LHCN-M2 (cell line): ENCODE measurements at places on chromosomes 2 and 18. TPM values are rescaled to one million over a fixed set of nuclear protein-coding genes. Genes with fewer than 3 reads are reported as not detected.

GRCh38 chr2:218852911-218853667, 6.5 kb upstream of the WNT6 start:
- peak; percentile 41 for DNase-seq

- no peak for DNase-seq
Measured at GRCh38 chr2:198351647-198352046, 547.3 kb downstream of the PLCL1 start.

- no peak for DNase-seq
Measured at GRCh38 chr18:54192415-54192814, 32.1 kb downstream of the MBD2 start.

Gene THUMPD2
- 10.5 and 14.0 TPM in 2 replicates for total RNA-seq

DNA sequence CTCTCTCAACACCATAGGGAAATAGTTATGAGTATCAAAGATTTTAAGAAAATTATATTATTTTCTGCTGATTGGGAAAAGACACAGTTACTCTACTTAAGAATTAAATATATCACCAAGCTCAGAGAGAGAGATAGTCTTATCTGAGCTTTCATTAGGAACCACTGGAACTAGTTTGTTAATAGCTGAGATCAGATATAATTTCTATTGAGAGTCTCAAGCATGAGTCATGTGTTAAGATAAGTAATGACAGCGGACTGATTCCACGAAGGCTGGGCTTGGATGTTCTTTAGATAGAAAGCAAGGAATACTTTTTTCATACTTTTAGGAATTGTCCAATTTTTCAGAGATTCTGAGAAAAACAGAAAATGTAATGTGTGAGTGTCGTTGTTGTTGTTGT, 44.4 kb upstream of the RBM44 start:
- no peak for DNase-seq

Gene TMEM163
- total RNA-seq = 0.06 TPM in 2 replicates

DNA sequence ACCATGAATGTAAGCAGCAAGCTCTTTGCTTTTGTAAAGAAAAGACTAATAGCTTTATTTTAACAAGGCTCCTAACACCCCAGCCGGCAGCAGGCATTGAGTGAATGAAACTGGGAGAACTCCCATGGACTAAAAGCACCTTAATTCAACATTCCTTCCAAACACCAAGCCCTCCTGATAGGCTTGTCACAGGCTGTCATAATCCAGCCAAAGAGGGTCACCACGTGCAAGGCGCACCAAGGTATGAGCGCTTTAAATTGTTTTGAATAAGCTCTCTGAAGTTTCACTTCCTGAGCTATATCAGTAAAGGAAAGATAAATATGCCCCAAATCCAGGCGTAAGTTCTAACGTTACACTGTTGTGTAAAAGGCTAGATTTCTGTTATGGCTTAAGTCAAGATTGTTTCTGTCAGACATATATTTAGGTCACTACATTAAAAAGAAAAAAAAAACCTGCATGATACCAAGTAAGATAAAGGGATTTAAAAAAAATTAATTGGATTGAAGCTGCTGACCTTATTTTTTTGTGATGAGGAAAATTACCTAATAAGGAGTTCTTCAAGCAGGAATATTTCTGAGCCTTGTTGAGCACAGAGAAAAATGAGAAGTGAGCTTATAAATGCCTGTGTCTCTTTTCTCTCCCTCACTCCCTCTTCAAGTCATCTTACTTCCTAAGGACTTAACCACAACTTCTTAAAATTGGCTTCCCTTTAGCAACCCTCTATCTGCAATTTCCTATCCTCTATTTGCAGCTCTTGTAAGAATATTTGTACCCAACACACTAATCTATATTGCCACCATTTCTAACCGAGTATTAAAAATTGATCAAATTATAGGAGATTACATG, 136.1 kb upstream of the NRP2 start:
- DNase-seq = no peak

DNA sequence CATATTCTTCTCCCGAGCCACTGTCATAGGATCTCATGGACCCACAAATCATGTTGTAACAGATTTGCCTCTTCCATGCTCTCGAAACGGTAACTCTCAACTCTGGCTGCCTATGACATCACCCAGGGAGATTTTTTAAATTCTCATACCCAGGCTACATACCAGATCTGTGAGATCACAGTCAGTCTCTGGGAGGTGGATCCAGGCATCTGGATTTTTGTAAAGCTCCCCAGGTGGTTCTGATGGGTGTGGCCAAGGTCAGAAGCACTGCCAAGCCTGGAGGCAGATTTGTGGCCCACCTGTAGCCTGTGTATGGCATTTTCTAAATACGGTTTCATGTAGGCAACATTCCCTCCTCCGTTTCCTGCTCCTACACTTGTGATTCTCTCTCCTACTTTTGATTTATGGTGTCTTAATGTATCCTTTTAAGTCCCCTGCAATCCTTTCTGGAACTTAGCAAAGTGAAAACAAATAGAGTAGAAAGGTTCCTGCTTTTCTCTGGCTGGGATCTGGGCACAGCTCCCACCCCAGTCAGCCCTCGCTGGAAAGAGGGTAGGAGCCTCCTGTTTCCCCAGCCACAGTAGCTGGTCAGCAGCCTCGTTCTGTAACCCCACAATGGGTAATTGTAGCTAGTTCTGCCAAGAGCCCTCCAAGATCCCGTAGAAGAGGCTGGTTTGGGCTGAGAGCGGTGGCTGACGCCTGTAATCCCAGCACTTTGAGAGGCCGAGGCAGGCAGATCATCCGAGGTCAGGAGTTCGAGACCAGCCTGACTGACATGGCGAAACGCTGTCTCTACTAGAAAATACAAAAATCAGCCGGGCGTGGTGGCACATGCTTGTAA, 96.2 kb downstream of the KLHL29 start:
- DNase-seq = peak; percentile 44

DNA sequence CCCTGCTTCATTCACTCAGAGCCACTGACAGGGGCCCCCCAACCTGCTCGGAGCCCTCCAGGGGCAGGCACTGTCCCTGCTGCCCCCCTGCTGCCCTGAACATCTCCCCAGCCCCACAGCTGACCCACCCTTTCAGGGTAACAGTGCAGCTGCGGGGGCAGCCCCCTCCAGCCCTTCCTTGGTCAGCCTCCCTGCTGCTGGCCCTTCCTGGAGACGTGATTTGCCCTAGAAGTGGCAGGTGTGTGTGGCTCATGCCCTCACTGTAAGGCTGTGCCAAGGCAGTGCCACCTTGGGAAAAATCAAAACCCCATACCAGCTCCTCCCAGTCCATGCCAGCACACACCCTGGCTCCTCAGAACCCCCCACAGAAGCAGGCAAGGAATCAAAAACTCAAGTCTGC, 184.2 kb upstream of the HDAC4 start:
- no peak for DNase-seq

GRCh38 chr2:15760232-15760910, 168.7 kb downstream of the DDX1 start:
- DNase-seq = no peak

- no peak for DNase-seq
Measured at GRCh38 chr2:120219291-120219690, 3.9 kb downstream of the TMEM185B start.

DNA sequence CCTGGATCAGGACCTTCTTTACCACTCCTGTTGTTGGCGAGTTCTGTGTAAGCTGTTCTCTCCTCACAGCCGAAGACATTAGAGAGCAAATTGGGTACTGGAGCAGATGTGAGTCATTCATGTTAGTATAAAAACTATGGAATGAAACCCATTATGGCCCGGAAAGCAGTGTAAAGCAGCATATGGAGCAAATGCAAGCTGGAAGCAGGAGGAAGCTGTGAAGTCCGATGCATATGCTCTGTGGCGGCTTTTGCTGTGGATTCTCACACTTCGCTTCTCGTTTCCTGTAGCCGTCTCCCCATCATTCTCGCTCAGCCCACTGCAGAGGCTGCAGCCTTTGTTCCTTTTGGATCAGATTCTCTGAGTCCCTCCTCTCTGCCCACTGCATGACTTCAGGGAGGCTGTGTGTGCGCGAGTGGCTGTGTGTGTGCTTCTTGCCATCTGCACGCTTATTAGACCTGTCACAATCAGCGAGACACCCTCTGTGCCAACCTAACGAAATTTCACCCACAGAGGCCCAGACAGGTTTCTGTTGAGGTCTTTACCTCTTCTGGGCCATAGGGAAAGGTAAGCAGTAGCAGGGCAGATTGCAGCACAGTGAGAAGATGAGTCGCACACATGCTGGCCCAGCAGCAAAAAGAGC, 3.3 kb upstream of the GALNT14 start:
- DNase-seq = no peak

DNA sequence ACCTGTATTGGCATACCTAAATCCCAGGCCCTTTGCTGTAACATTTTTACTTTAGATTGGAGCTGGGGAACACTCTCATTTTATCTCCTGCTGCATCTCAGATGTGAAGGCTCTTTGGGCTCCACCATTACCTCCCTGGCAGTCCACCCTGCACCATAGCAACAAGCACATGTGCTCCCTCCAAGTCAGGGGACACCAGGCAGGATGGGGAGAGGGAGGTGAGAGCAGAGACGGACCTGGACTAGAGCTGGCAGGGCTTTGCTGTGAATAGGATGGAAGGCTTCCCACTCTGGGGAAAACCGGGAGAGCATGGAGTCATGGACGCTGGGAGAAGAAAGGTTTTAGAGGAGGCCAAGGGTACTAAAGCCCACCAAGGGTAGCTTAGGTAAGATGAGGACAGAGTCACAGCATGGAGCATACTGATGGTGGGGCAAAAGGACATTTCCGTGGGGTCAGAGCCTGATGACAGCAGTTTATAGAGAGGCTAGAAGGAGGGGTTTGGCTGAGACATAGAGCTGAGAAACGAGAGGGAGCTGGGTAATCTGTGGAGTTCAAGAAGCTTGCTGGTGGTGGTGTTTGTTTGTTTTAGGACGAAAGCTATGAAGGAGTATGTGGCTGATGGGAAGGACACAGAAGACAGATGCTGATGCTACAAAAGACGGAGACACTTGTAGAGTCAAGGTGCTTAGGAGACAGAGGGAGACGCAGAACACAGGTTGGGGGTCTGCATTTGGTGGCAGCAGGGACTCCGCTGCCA, 134.8 kb downstream of the COL6A3 start:
- DNase-seq = no peak

- DNase-seq = no peak
Measured at GRCh38 chr2:239392072-239392357, 8.8 kb downstream of the HDAC4 start.

Gene LRRC30
- total RNA-seq = not detected in 2 replicates

- DNase-seq = no peak
Measured at GRCh38 chr2:190181123-190181669, 118.7 kb upstream of the MSTN start.

Gene VIL1
- not detected in 2 replicates for total RNA-seq

DNA sequence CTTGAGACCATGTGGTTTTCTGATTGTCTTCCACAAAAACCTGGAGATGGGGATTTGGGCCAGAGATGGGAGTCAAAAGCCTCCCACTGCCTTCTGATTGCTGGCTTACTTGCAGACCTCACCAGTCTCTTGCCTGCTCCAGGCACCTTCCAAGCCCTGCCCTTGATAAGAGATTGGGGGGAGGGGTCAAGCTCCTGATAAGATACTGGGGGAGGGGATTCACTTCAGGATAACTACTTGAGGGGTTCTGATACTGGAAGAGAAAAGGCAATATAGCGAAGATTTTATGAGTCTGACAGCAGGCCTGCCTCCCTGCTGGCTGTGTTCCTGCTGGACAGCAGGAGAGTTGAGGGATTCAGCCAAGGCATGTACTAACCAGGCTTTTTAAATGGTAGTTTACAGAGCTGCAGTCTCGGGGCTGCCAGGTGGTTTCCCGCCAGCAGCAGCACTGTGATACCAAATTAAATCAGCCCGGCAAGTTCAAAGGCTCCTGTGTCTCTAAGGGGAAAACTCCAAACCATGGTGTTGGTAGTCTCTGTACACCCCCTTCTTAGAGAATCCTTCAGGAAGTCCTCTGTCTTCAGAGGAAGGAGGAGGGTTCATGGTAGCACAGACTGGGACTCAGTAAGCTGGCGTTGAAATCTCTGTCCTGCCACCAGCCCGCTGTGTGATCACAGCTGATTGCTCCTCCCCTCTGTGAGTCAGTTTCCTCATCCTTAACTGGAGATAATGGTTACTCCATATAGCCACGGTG, 58.3 kb downstream of the FBXO36 start:
- DNase-seq = no peak

DNA sequence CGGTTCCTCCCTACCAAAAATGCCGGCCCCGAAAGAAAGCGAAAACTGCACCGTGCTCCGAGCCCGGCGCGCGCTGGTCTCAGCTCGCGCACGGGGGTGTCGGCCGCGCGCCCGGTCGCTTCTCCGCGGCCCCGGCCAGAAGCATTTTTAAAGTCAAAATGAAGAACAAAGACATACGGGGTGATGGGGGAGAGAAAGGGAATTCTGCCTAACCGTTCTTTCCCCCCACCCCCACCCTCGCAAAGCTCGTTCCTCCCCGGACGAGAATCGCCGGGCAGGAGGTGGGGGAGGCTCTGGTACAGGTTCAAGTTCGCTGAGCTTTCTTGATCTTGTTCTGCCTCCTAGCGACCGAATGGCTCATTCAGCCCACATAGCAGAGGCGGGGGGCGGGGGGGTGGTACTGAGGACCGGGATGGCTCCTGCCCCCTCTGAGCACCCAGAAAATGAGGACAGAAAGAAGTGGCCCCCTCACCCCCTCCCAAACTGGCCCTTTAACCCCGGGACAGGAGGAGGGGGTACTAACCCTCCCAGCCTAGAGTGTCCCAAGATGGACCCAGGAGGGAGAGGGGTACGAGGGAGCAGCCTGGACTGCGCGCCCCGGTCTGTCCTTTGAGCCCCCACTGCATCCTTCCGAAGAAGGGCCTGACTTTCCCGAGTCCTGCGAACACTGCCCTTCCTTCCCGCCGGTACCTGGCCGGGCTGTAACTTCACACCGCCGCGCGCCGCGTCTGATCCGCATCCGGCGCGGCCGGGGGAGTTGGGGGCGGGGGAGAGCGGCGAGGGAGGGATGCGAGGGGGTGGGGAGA, 3.1 kb downstream of the BCL11A start:
- peak; percentile 43 for DNase-seq

Gene HAUS1
- 42.1 and 87.1 TPM in 2 replicates for total RNA-seq

DNA sequence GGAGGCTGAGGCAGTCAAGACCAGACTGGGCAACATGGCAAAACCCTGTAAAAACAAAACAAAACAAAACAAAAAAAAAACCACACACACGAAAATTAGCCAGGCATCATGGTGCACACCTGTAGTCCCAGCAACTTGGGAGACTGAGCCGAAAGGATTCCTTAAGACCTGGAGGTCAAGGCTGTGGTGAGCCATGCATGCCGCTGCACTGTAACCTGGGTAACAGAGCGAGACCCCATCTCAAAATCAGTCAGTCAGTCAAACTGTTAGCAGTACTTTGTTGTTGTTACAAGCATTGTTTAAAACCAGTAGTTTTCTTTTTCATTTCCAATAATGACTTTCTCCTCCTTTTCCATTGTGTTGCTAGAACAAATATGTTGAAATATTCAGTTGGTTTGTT, 21.7 kb downstream of the EPB41L5 start:
- DNase-seq = no peak

DNA sequence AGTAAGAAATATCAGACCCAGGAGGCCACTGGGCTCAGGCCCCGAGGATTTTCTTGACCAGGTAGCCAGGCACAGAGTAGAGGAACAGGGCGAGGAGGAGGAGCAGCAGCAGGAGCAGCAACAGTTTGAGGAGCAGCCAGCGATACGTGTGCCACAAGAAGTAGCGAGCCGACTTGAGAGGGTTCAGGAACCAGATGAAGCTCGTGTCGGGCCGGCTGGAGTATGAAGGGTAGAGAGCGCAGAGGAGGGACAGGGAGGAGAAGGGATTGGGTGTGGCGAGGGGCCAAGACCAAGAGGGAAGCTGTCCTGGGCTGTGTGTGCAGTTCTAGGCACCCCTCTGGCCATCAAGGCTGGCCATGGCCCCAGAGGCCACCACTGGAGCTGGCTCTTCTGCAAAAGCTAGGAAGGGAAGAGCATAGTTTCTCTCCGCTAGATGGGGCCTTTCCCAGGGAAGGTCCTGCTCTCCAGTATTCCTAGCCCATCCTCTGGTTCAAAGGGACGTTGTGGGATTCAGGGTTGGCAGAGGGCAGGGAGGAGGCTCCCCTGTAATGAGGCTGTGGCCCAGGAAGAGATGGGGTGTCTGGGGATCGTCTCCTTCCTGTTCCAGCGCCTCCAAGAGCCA, 17.8 kb downstream of the OTOF start:
- DNase-seq = no peak
